ENCODE measurements at places on chromosomes 1 and 21.

DNA sequence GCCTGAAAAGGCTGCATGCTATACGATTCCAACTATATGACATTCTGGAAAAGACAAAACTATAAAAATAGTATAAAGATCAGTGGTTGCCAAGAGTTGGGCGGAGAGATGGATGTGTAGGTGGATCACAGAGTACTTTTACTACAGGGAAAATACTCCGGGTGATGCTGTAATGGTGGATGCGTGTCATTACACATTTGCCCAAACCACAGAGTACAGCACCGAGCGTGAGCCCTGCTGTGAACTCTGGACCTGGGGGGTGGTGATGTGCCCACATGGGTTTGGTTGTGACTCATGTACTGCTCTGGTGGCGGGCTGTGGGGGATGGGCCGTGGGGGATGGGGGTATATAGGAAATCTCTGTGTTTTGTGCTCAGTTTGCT is 162.7 kb upstream of the COL6A1 start:
- DNase-seq, result no peak

DNA sequence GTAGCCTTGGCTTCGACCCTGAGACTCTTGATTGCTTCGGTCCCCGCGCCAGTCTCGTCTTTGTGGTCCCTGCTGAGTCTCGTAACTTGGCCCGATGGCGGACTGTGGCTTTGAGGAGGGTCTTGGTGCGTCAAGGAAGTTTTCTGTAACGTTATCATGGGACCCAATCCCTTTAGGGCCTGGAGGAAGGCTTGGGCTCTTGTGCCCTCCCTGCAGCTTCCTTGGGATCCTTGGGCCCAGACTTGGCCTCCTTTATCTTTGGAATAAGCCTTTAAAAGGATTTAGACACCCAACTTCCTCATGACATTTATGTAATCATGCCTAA is 371 bp downstream of the ZMPSTE24 start:
- no peak for DNase-seq

DNA sequence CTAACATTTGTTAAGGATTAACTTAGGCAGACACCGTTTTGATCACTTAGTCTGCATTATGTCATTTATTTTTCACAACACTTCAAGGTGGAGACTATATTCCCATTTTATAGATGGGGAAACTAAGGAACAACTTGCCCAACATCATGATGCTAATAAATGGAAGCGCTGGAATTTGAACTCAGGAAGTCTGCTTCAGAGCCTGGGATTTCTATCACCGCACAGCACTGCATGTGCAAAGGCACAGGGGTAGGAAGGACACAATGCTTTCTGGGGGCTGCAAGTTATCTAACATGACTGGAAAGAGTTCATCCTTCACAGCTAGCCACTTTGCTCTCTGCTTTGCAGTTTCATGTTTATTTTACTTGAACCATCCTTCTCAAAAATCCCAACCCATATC is 100.5 kb downstream of the UBR4 start:
- DNase-seq, result no peak

- DNase-seq, result no peak
These were observed 6.9 kb downstream of the PAX7 start for GRCh38 chr1:18637511-18637960.

DNA sequence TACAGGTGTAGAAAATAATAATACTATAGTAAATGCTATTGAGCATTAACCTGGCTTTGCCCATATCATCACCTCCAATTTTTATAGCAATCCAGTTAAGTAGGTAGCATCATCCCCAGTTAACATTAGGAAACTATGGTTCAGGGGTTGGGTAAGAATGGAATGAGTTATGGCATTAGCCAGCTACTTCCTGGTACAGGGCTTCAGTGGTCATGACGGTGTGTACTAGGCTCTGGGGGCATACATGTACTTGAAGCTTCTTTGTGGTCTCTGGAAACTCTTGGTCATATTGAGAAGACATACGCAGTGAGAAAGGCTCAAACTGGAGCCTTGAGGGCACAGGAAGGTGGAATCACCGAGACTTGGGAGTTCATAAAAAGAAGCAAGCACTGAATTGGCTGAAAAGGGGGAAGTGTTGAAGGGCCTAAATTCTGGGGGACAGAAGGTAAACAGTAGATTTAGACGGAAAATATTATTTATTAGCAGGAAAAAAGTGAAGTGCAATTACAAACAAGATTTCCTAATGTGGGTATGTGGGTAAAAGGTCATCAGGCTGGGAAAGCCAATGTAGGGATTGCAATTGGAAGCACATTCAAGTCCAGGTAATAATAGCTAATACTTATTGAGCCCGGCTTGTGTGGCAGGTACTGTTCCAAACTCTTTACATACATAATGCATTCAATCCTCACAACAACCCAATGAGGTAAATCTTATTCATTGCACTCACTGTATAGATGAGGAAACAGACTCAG is 114.2 kb upstream of the ATP1A1 start:
- DNase-seq, result no peak

DNA sequence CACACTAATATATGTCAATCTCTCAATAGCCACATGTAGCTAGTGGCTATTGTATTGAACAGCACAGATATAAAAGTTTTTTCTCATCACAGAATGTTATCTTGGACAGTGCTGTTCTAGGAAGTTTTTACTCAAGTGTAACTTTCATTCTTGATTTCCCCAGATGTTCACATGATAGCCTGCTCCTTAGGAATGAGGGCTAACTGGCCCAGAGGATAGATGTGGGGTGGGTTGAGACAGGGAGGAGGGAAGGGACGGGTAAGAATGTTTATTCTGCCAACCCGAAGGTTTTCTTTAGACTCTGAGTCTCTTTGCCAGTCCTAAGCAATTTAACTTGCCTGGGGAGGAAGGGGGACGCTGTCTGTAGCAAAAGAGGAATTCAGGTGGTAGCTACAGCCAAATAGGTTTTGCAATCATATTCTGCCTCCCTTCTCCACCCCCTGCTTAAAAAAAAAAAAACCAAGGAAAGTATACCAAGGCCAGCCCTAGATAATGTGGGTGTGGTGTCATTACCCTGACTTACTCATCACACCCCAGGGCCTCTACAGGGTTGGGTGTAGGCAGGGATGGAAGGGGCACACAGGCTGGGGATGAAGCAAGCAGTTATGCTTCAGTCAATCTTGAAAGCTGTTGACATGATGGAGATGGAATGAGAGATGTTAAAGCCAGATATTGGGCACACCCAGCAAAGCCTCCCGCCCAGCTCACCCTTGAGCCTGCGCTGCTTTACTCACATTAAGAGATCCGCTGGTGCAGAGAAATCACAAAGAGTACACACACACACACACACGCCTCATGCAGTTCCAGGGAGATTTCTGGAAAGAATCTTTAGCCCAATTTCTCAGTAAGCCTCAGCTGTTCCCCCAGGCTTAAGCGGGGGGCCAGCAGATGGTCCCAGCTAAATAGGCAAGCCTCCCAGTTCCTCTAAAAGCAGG is 59.9 kb downstream of the PLXNA2 start:
- DNase-seq, result peak; percentile 37

DNA sequence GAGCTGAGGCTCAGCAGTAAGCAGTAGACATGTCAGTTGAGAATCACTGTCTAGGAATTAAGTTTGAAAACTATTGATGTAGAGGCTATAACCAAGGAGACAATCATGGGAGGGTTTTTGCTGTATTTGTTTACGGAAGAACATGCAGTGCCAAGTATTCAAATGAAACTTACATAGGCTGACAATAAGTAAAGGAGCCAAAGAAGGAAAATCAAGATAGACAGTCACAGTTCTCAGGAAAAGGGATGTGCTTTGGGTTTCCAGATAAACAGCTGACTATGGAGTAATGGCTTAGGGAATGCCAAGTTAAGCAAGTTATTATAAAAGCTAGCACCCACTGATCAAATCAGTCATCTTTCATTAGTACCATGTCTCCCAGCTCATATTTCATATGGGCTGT is 21.5 kb downstream of the GNG12 start:
- DNase-seq, result no peak

- peak; percentile 63 for DNase-seq
These were observed 149.0 kb downstream of the TGFBR3 start for GRCh38 chr1:91736715-91737615.

DNA sequence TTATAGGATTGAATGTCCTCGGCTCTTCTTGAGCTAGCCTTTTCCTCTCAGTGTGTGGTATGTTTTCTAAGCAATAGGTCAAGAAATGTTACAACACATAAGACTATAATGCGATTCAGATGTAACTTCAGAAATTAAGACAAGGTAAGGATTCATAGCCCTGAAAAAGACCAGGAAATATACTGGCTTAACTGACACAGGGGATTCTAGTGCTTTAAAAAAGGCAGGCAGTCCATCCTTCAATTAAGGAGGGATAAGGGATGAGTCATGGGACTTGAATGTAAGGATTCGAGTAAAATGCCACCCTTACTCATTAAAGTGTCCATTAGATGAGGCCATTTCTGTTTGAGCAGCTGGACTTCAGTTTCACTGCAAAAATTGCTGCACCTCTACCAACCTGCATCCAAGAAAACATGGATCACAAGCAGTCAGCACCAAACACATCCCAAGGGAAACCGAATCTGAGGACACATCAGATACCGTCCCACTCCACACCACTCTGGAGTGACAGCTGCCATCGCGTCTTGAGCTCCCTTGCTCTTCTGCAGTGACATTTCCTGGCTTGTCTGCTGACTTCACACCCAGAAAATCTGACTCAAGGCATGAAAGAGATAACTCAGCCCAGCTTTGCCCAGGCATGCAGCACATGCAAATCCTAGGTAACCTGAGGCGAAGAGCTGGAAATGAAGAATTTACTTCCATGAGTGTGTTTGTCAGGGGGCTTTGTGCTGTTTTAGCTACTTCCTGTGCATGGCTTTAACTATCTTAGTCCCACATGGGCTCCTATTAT is 37.8 kb downstream of the NGF start:
- no peak for DNase-seq

- no peak for DNase-seq
These were observed 24.7 kb upstream of the LAMC1 start for GRCh38 chr1:182998482-182998881.

DNA sequence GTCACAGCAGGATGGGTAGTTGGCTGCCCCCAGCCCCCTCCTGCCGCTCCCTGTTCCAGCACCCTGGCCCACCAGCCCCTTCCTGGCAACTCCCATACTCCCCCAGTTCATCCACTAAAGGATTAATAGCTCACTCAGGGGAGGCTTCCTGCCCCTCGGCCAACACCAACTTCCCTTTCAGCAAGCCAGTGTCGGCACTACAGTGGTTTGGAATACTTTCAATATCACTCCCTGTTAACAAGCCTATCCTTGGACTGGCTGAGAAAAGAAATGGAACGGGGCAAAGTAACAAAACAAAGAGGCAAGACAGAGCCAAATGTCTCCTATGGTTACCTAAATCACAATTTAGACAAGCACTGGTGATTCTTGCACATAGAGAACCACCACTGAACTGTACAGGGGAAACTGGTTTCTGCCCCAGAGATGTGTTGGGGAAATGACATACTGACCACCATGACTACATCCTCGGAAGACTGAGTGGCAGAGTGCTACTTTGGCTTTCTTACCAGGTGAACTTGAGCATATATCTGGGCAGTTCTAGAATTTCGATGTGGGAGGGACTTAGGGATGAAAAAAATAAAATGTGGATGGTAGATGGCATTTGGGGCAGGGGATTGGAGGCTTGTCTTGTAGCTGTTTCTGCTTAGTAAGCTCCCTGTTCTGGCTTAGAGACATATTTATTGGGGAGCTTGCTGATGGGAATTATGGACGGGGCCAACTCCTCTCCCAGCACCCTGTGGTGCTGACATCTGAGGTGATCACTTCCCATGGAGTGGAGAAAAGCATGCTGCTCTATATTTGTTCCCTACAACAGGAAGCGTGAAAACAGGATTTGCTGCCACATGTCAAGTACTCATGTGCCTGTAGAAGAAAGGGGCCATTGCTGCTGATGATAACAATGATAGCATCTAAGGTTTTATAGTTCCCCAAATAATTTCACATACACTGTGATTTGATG is 7.1 kb upstream of the CAPN2 start:
- no peak for DNase-seq

- no peak for DNase-seq
These were observed 680.3 kb downstream of the LRRIQ3 start for GRCh38 chr1:73517603-73518191.

- no peak for DNase-seq
These were observed 7.7 kb upstream of the ECE1 start for GRCh38 chr1:21297975-21298374.

- no peak for DNase-seq
These were observed 77.9 kb downstream of the ADARB1 start for GRCh38 chr21:45152265-45152746.

DNA sequence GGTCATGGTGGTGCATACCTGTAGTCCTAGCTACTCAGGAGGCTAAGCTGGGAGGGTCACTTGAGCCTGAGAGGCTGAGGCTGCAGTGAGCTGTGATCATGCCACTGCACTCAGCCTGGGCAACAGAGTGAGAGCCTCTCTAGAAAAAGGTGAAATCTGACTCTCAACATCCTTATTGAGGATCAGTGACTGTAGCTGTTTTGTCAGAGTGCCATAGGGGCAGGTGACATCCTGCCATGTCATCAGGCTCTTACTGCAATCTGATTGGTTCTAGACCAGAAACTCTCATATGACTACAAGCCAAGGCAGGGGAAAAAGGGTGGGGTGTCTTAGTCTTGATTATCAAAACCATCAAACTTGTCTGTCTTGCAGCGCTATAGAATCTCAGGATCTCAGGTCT is 62.8 kb upstream of the NGF start:
- no peak for DNase-seq

- DNase-seq, result no peak
These were observed 159.8 kb downstream of the RUNX1 start for GRCh38 chr21:34889320-34889675.

GRCh38 chr1:57844382-57844980 is 420.6 kb upstream of the DAB1 start:
- no peak for DNase-seq

GRCh38 chr1:154669464-154670282 is 61.7 kb upstream of the ADAR start:
- peak; percentile 65 for DNase-seq

DNA sequence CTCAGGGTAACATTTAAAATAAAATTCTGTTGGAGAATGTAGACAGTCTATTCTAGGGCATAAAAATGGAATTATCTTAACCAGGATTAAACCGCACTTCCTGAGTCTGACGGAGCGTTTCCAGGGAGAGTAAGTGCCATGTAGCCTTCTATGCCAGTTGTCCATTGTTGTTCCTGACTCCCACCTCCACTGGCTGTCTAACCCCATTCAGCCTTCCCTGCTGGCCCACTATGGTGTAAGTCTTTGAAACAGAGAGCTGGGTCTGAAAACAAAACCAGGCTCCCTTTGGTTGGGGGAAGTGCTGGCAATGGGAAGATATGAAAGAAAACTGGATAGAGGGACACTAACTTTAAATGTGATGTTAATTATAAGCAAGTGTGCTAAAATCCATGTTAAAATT is 71.2 kb upstream of the CNN3 start:
- no peak for DNase-seq

- no peak for DNase-seq
These were observed 62.4 kb downstream of the SASS6 start for GRCh38 chr1:100070201-100070939.

DNA sequence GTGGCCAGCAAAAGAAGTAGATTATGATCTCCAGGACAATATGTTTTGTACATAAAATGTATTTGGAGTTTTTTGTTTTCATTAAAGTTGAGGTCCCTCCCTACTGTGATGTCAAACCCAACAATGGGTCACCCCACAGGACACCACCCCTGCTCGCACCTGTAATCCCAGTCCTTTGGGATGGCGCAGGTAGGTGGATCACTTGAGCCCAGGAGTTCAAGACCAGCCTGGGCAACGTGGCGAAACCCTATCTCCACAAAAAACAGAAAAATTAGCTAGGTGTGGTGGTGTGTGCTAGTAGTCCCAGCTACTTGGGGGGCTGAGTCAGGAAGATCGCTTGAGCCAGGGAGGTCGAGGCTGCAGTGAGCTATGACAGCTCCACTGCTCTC is 9.0 kb downstream of the ZBTB17 start:
- DNase-seq, result no peak

- DNase-seq, result peak; percentile 68
These were observed 44.3 kb downstream of the CD34 start for GRCh38 chr1:207866471-207867135.
